Mesothelial cell of epicardium (in vitro differentiated cells): ENCODE measurements at places on chromosomes 16 and 17.
A peak's percentile ranks its signal among the peaks of the same experiment; 100 is the strongest.

DNA sequence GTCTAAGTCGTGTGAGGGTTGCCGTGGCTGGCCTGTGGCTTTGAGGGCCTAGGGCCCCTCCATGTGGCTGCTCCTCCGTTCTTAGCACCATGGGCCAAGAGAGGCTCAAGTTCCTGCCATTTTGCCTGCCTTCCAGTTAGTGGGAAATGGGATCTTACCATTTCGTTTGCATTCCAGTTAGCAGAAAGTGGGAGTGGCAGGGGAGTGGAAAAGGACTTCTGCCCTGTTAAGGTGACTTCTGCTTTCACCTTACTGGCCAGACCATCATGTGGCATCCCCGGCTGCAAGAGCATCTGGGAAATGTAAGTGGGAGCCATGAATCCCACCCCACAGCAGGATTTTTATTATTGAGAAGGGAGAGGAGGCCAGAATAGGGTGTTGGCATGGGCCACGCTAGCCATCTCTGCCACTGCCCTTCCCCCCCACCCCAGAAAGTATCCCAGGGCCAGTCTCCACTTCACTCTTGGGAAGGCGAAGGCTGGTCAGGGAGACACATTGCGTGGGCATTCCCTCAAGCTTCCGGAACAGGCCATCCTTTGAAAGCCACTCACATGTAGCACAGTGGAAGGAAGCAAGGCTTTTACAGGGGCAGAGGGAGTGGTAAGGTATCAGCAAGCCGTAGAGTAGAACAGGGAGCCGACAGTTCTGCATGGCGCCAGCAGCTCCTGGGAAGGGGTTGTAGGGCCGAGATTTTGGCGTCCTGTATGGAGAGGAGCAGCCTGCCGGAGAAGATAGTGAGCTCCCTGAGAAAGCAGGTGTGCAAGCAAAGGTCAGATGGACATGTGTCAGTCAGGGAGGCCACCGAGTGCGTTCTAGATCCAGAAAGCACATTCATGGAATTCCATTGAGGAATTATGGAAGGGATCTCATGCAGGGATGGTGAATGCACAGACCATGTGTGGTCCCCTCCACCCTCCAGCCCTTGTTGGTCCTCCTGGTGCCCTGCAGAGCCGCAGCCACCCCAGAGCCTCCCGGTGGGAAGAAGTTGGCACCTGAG is 33.4 kb downstream of the CMIP start:
- DNase-seq: no peak

GRCh38 chr16:10931977-10932632 is 10.2 kb downstream of the DEXI start:
- no peak for DNase-seq

DNA sequence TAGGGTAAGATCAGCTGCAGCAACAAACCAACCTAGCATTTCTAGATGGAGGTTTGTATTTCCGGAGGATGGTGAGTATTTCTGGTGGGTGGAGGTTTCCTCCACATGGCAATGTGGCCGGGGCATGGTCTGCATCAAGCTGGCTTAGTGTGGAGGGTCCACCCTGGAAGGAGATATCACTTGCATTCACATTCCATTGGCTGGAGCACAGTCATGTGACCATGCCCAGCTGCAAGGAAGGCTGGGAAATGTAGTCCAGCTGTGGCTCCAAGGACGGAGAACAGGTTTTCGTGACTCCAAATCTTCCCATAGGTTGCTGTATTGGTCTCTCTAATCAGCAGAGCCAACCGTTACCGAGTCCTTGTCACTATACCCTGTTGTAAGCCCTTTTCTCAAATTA is 68.7 kb downstream of the RAI1 start:
- DNase-seq: no peak

- DNase-seq: no peak
Observed at GRCh38 chr17:73598212-73598611, 46.0 kb downstream of the SDK2 start.

DNA sequence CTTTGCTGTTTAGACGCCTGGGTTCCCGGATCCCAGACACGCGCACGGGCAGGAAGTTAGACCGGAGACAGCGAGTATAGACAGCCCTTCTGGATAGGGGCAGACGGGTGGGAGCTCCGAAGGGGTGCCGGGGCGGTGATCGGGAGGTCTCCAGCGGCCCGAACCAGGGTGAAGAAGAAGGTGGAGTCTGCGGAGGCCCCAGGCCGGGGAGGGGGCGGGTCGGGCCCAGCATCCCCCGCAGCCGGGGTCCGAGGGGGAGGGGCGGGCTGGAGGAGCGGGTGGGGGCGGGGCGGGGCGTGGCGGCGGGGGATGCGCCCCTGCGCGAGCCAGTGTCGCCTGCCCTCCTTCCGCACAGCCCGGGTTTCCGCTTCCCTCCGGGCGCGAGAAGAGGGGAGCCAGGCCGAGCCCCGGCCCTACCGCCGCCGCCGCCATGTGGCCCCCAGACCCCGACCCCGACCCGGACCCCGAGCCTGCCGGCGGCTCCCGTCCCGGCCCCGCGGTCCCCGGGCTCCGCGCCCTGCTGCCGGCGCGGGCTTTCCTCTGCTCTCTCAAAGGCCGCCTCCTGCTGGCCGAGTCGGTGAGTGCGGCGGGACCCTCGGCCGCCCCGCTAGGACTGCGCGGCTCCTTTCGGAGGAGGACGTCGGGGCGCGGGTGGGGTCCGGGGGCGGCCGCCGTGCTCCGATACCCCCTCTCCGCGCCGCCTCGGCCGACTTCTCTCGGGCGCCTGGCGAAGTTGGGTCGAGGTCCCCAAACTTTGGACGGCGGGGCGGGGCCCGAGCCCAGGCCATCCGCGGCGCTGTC is at the start of gene CMTM3:
TSS of gene CMTM3 (plus strand) at position 329 of the 801 bp plus-strand sequence. CDS start at position 431, 102 bp downstream.
- peak; percentile 88 for DNase-seq
